Fibroblast of skin of scalp (primary cell): ENCODE measurements at places on chromosomes 16 and 17.

GRCh38 chr16:27238016-27238587, 30.5 kb downstream of the NSMCE1 start:
- DNase-seq: no peak

DNA sequence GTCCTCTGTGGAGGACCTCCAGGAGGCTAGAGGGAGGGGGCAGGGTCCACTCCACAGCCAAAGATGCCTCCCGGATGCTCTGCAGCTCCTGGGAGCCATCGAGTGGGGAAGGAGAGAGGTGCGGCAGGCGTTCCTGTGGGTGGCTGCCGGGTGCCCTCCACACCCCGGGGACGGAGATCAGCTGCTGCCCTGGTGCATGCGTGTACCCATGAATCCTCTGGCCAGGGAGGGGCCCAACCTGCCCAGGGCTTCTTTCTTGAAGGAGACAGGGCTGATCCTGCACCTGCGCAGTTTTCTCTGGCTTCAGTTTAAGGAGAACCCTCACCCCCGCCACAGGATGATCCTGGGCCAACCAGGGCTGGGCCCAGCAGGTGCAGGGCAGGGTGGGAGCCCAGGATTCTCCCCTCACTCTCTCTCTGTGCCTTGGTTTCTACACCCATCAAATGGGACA, 33.5 kb upstream of the DOC2B start:
- DNase-seq: no peak

GRCh38 chr17:58302171-58302918, 21.6 kb upstream of the MPO start:
- no peak for DNase-seq

DNA sequence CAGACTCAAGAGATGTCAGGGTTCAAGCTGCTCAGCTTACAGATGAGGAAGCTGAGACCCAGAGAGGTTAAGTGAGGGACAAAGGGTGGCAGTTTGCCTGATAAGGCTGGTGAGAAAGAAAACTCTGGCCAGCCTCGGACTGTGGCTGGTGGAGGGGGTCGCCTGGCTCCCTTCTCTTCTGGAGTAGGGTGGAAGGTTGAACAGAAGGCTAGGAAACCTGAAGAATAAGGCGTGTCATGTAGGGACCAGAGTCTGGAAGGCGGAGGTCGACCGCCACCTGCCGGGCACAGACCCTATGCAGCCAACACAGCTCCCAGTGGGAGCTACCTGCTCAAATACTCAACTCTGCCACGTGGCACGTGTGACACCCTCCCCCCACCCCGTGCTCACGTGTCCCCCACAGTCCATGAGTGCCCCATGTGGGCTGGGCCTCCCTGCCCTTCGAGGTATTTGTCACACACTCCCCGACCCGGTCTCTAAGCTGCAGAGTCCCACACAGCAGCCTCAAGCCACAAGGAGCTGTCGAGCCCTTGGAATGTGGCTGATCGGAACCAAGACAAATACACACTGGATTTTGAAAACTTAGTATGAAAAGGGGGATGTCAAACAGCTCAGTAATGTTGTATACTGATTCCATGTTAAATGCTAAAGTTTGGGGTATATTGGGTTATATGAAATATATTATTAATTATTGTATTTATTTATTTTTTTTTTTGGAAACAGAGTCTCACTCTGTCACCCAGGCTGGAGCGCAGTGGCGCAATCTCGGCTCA, 11.8 kb downstream of the HID1 start:
- peak; percentile 46 for DNase-seq
